ENCODE measurements at places on chromosomes 7 and 10. TPM values are rescaled to one million over a fixed set of nuclear protein-coding genes. Genes with fewer than 3 reads are reported as not detected.

Gene GPR146
- total RNA-seq = 0.92 TPM

Gene SBDS
- total RNA-seq = 24.5 TPM

Gene CFAP43
- total RNA-seq = 0.69 TPM

DNA sequence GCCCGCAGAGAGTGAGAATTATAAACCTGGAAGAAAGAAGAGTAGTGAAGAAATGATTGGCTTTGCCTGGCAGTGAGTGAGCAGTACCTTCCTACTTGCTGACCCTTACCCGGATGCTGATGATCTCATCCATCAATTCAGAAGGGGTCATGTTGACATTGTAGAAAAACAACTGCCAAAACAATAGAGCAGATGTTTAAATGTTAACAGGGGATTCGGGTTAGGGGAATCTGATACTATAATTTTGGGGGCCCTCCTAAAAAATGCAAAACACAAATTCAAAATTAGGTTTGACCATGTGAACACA lies 78.1 kb downstream of the MYOF start:
- no peaks in the 10 kb centered on the region for H3K36me3 ChIP-seq
- DNase-seq = no peak
- peaks cover 11% of the 10 kb centered on the region for H3K4me1 ChIP-seq
- H3K27me3 ChIP-seq = no peaks in the 10 kb centered on the region

DNA sequence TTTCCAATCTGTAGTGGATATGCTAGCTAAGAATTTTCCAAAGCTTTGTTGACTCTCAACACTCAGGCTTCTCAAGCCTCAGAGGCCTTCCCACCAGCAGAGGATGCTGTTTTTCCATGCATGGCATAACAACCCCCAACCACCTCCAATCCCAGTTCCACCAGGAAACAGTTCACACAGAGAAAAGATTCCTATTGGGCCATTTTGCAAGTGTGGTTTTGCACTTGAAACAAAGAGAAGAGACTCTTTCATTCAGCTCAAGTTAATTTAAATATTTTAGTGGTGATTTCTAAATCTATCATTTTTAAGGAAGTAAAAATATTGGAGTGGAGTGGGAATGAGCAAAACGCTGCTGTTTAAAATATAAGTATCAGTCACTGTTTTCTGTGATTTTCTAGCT lies 105.6 kb upstream of the COL1A2 start:
- no peaks in the 10 kb centered on the region for H3K27me3 ChIP-seq
- no peaks in the 10 kb centered on the region for H3K36me3 ChIP-seq
- no peak overlapping the region for H3K27ac ChIP-seq
- peak; percentile 77 for DNase-seq

DNA sequence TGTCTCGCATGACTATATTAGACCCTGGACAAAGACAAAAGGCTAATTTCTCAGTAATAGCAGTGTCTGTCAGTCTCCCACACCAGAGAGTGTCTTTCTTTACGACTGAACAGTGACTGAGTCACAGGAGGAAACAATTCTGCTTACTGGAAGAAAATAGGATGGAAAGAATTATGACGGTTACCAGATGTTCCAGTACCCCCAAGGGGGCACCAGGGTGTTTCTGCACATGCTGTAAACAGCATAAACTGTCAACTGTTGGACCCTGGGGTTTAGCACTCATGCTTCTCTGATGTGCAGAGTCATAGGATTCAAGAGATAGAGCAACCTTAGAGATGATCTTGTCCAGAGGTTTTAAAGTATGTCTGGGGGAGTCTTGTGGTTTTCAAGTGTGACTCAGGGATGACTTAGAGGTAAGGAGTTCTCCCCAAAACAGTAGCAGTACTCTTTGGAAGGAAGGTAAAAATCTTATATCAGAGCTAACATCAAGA lies 291.7 kb downstream of the THSD7A start:
- no peaks in the 10 kb centered on the region for H3K27me3 ChIP-seq
- no peaks in the 10 kb centered on the region for H3K36me3 ChIP-seq
- H3K27ac ChIP-seq = no peak overlapping the region
- peaks cover 15% of the 10 kb centered on the region for H3K4me1 ChIP-seq

Gene TMEM213
- 0.11 TPM for total RNA-seq

GRCh38 chr7:84422790-84423189 lies 228.2 kb upstream of the SEMA3A start:
- no peaks in the 10 kb centered on the region for H3K27me3 ChIP-seq
- H3K36me3 ChIP-seq = peaks cover 8% of the 10 kb centered on the region
- H3K27ac ChIP-seq = no peak overlapping the region
- no peak for DNase-seq

DNA sequence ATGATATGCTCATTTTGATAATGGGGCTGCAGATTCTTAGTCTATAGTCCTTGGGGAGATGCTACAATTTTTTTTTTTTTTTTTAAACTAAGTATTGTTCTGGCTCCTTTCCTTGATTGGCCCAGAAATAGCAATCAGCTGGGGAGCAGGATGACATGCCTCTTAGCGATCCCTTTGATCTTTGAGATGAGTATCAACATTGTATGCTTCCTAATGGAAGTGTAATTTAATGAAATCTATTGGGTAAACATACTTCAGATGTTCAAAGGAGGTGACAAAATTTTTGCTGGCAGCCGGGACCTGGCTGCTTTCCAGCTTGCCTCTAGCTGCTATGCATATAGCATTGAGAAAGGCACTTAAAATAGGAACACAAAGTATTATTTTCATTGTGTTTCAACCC lies 43.5 kb downstream of the VTI1A start:
- no peaks in the 10 kb centered on the region for H3K27me3 ChIP-seq
- H3K36me3 ChIP-seq = no peaks in the 10 kb centered on the region
- no peak for DNase-seq

DNA sequence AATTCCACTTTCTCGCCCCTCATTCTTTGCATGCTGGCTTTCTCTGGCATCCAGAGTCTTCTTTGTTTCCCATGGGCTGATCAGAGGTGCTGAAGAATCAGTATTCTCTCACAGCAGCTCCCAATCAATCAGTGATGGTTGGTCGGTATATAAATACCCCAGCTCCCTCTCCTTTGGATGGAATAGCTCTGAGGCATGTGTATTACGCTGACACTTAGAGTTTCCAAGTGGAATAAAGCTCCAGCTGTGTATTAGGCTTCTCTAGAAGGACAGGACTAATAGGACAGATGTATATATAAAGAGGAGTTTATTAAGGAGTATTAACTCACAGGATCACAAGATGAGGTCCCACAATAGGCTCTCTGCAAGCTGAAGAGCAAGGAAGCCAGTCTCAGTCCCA lies 218.3 kb upstream of the GRB10 start:
- H3K27ac ChIP-seq = no peak overlapping the region
- no peaks in the 10 kb centered on the region for H3K27me3 ChIP-seq
- 0 out of 2 replicates have a peak, but pooled peaks cover 2% of the 10 kb centered on the region for H3K36me3 ChIP-seq
- DNase-seq = no peak
- no peaks in the 10 kb centered on the region for H3K4me1 ChIP-seq

- H3K27me3 ChIP-seq = no peaks in the 10 kb centered on the region
- no peak overlapping the region for H3K27ac ChIP-seq
- H3K4me1 ChIP-seq = peaks cover 32% of the 10 kb centered on the region
- no peak overlapping the region for H3K4me3 ChIP-seq
- no peak for DNase-seq
- no peaks in the 10 kb centered on the region for H3K36me3 ChIP-seq
These were observed 7.4 kb downstream of the ZNF488 start for GRCh38 chr10:47376522-47377220.

DNA sequence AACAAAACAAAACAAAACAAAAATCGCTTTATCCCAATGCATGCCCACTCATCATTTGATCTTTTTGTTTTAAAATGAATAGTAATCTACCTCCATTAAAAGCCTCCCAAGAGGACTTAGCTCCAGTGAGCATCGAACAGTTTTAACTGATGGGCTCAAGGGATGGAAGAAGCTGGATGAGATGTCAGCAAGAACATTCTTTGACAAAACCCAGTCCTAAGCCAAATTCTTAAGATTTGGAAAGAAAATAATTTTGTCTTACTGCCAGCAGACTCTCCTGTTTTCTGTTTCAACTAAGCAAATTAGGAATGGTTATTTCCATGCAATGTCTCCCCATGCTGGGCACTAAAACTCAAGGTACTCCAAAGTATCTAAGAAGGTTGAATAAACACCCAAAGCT lies 127.3 kb downstream of the RNLS start:
- no peaks in the 10 kb centered on the region for H3K27me3 ChIP-seq
- DNase-seq = no peak
- no peak overlapping the region for H3K4me3 ChIP-seq
- no peak overlapping the region for H3K27ac ChIP-seq

Measured in WTC11 (cell line).